ENCODE measurements at places on chromosomes 11 and 22.

DNA sequence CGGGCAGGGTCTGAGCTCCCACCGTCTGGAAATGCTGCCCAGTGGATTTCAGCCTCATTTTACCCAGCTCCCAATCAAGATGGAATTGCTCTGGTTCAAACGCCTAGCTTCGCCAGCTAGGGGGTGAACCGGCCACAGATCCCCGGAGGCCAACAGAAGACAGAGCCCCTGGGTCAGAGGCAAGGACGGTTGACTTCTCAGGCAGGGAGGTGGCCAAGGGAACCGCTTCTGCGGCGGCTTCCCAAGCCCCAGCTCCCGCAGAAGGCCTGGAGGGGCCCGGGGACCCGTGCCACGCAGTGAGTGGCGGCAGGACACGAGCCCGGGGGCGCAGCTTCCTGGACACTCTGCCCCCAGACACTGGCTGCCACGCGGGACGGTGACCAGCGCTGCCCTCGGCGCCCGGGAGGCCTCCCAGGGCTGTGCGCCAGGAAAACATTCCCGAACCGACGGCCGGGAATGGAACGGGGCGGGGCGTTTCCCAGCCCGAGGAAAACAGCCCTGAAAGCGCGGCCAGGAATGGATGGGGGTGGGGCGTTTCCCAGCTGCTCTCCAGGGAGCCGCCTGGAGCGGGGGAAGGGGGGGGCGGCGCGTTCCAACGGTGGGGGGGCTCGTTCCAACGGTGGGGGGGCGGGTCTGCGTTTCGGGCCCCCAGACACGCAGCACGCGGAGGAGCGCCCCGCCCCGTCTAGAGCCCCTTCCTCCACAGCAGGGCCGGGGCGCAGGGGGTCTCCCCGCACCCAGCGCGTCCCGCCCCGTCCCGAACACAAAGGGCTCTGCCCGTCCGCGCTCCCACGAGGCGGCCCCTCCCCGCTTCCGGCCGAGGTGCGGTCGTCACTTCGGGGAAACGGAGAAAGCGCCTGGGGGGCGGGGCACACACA lies 13.5 kb upstream of the B4GALNT4 start:
- H3K36me3 ChIP-seq = no peaks in the 10 kb centered on the region
- peak overlapping the region; percentile 92 for H3K27ac ChIP-seq
- H3K4me1 ChIP-seq = peaks cover 29% of the 10 kb centered on the region
- peak; percentile 77 for DNase-seq
- peak overlapping the region; percentile 55 for H3K4me3 ChIP-seq

DNA sequence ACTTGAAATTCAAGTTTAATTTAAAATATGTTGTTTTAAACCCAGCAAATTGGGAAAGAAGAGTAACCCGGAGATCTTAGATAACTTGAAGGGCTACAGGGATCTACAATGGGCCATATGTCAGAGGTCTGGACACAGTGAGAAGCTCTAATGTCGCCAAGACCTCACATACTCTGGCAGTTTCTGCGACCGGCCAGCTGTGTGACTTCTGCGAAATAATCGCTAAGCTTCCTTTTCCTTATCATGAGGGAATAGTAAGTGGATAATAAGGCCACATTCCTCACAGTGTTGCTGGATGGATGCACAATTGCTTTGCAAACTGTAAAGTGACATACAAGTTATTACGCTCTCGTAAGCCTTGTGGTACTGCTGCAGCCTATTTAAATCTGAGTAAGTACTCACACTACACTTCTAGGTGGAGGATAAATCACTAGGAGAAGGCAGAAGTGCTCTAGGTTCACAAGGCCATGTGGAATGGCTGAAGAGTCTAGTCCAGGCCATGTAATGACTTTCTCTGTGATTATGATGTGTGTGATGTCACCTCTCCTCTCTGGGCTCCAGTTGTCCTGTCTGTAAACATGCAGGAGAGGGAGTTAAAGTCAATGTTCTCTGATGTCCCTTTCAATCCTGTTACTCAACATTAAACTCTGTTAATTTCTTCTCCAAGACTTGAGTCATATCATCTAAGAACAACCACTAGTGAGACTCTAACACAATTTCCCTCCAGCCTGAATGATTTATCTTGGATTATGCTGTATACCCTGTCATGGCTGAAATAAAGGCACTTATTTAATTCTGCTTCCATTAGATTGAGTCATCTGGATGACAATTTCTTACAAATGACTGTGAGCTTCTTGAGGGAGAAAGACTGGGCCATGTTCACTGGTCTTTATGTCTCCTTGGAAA lies 192.6 kb upstream of the NARS2 start:
- H3K27ac ChIP-seq = no peak overlapping the region
- no peaks in the 10 kb centered on the region for H3K27me3 ChIP-seq
- no peaks in the 10 kb centered on the region for H3K36me3 ChIP-seq
- DNase-seq = no peak
- no peak overlapping the region for H3K4me3 ChIP-seq

GRCh38 chr11:71106671-71107070 lies 145.7 kb downstream of the SHANK2 start:
- no peak for DNase-seq
- H3K4me3 ChIP-seq = no peak overlapping the region
- no peak overlapping the region for H3K27ac ChIP-seq
- H3K27me3 ChIP-seq = peaks cover 5% of the 10 kb centered on the region
- H3K4me1 ChIP-seq = no peaks in the 10 kb centered on the region

DNA sequence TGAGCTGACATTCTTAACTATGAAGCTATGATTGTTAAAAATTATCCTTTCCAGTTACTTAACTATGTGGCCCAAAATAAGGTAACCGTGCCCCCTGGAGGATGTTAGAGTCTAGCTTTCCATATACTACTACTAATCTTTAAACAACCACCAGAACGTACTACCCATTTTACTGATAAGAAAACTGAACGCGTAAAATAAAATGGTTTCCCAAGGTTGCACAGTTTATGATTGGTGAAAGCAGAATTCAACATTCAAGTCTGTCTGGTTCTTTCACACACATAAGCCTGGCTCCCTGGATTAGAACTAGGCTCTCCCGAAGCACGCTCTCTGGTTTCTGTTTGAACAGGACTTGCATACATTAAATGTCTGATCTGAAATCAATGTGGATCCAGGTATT lies 437.8 kb upstream of the CCDC90B start:
- DNase-seq = no peak
- H3K27ac ChIP-seq = no peak overlapping the region
- no peaks in the 10 kb centered on the region for H3K36me3 ChIP-seq
- no peaks in the 10 kb centered on the region for H3K27me3 ChIP-seq

DNA sequence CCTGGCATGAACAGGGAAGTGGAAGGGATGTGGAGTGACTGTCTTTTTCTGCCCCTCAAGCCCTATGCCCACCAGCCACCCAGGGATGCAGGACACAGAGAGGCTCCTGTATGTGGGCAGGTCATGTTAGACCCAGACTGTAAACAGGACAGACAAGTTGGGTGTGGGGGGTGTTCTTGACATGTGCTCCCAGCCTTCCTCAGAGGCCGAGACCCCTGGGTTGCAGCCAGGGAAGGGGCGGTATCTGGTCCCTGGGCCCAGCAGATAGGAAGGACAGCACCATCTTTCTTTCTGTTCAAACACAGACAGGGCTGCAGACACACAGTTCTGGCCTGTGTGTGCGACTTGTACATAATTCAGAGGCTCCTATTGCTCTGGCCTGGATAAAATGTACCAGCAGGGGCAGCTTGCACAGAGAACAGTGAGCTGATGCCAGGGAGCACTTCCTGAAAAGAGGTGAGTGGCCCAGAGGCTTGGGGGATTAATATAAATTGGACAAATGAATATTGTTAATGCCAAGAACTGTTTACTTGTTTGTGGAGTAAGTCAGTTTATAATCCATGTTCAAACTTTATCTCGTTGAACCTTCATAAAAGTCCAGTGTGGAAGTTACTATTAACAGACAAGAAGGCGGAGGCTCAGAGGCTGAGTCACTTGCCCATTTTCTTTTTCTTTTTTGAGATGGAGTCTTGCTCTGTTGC lies 16.6 kb downstream of the GDPD5 start:
- DNase-seq = no peak
- peaks cover 27% of the 10 kb centered on the region for H3K4me1 ChIP-seq
- H3K27me3 ChIP-seq = no peaks in the 10 kb centered on the region
- no peak overlapping the region for H3K4me3 ChIP-seq
- no peaks in the 10 kb centered on the region for H3K36me3 ChIP-seq
- H3K27ac ChIP-seq = peak overlapping the region; percentile 54

DNA sequence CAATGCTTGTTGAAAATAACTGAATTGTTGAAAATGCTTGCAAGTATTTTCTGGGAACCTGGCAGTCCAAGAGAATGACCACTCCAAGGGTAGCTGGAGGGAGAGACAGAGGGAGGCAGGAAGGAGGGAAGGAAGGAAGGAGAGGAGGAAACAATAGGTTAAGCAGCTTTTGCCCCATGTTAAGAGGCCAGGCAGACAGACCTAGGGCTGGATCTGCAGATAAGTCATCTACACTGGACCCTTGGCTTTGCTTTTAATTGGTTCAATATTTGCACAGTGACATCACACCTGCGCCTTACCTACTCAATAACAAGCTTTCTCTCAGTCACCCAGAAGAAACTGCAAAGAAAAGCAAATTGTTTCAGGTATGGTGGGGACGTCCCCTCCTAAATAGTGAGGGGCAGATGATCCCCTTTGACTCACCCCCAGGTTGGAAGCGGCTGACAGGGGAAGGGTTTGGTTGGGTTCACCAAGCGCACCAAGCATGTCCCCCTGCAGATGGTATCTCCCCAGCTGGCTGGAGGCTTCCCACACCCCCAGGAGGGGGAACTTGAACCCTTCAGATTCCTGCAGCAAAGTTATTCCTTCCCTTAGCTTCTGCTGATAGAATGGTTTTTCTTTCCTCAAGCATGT lies 24.3 kb downstream of the MYH9 start:
- DNase-seq = no peak
- no peak overlapping the region for H3K4me3 ChIP-seq
- no peaks in the 10 kb centered on the region for H3K27me3 ChIP-seq
- no peaks in the 10 kb centered on the region for H3K36me3 ChIP-seq
- H3K27ac ChIP-seq = peak overlapping the region; percentile 84

DNA sequence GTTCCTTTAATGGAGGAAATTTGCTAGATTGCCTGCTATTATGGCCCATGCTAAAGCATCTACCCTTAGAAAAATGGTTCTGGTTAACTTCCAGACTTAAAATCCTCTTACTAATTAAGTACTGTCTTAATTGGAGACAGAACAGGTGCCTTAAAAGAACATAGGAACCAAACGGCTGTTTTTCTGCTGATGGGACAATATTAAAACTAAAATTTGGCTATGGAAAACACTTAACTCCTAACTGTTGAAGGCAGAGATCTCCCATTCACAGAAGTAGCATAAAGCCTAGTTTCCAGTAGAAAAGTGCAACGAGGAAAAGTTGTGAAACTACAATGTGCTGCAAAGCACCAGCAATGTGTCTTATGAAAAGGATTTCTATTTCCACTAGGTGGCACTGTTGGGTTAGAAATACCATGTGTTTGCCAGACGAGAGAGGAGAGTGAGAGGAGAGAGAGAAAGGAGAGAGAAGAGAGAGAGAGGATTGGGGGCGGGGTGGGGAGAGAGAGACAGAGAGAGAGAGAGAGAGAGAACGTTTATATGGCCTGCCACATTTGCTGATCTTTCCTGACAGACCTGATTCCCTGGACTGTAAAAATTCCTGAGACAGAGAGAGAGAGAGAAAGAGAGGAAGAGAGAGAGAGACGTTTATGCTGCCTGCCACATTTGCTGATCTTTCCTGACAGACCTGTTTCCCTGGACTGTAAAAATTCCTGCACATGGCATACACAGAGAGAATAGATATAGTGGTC lies 51.5 kb downstream of the FAM181B start:
- DNase-seq = no peak
- H3K27me3 ChIP-seq = no peaks in the 10 kb centered on the region
- H3K4me1 ChIP-seq = no peaks in the 10 kb centered on the region
- H3K4me3 ChIP-seq = no peak overlapping the region
- H3K36me3 ChIP-seq = no peaks in the 10 kb centered on the region
- H3K27ac ChIP-seq = no peak overlapping the region
